ENCODE measurements at places on chromosomes 4 and X. TPM values are rescaled to one million over a fixed set of nuclear protein-coding genes. Genes with fewer than 3 reads are reported as not detected.

Gene SPANXN3
- total RNA-seq = not detected

Gene CASK
- total RNA-seq = 74.1 TPM

Gene POF1B
- 46.8 TPM for total RNA-seq

Gene SHISA3
- total RNA-seq = 0.31 TPM

Gene JCHAIN
- total RNA-seq = 374 TPM

Gene CFP
- 4.3 TPM for total RNA-seq

GRCh38 chrX:71542825-71543224 is 9.9 kb downstream of the OGT start:
- DNase-seq = no peak

DNA sequence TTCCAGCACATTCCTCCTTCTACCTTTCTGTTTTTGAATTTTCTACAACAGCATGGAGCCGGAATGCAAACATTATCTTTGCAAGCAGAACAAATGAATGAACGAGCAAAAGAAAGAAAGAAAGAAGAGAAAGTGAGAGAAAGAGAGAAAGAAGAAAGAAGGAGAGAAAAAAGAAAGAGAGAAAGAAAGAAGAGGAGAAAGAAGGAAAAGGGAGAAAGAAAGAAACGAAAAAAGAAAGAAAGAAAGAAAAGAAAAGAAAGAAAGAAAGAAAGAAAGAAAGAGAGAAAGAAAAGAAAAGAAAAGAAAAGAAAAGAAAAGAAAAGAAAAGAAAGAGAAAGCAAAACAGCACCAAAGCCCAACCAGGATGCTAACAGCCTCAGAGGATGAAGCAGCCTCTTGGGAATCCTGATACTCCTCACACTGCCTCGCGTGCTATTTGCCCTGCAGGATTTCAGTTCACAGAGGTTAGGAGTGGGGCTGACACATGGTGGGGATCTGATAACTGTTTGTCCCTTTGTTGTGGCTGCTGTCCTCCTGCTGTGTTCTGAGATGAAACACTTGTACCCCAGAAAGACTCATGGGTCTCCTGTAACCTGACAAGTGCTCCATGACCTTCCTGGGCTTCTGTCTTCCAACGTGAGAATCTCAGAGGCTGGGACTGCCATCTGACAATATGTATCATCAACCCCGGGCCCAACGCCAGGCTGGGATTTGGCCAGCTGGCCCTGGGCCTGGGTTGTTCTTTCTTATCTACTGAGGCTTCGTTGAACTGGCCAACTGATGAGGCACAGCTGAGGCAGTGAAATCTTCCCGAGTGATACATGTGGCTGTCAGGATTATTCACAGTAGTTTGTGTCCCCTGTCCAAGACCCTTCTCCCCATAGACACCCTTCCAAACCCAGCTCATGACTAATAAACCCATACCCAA is 61.0 kb downstream of the SEPSECS start:
- no peak for DNase-seq

- DNase-seq = no peak
Observed at GRCh38 chr4:185773419-185773818, 38.6 kb downstream of the SORBS2 start.

GRCh38 chr4:117817301-117817700 is 217.0 kb upstream of the NDST3 start:
- DNase-seq = no peak

DNA sequence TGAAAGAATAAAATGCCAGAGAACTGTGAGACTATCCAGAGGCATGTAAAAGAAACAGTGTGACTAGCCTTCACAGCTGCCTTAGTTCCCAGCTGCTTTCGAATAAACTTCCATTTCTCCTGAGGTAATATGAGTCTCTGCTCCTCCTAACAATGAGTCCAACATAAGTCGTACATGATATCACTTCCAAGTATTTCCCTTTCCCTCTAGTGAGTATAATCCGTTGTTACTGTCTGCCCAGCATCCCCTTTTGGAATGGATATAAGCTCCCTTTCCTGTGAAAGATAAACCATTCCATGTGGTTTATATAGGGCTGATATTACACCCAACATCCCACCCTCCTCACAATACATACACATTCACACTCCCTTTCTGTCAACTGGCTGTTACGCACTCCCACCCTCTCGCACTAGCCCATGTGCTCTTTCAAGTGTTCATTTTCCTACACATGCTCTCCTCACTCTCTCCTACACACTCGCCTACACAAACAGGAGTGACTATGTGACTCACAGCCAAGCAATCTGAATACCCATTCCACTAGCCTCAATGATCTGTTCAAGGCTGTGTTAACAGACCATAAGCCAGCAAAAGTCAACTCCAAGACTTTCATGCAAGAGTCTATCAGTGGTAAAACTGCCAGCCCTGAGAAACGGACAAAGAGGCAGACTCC is 5.0 kb downstream of the NAF1 start:
- no peak for DNase-seq

DNA sequence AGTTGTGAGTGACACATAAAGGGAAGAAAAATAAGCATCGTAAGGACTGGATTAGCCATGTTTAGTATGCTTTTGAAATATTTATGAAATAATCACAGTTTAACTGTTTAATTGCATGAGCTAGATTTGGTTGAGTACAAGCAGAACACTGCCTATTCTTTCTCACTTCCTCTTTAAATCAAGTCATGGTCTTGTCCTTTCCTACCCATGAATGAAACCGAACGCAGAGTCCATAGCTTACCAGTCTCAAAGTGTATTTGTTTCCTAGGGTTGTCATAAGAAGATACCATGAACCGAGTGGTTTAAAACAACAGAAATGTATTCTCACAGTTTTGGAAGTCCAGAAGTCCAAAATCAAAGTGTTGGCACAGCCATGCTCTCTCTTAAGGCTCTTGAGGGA is 684.0 kb upstream of the MAGEB2 start:
- no peak for DNase-seq

DNA sequence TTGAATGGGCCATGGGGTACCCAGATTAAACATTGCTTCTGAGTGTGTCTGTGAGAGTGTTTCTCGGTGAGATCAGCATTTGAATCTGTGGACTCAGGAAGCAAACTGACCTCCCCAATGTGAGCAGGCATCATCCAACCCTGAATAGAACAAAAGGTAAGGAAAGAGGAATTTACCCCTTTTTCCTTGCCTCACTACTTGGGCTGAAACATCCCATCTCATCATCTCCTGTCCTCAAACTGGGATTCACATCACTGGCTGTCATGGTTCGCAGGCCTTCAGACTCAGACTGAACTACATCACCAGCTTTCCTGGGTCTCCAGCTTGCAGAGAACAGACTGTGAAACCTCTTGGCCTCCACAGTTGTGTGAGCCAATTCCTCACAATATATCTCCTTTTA is 47.1 kb downstream of the TEC start:
- DNase-seq = no peak

DNA sequence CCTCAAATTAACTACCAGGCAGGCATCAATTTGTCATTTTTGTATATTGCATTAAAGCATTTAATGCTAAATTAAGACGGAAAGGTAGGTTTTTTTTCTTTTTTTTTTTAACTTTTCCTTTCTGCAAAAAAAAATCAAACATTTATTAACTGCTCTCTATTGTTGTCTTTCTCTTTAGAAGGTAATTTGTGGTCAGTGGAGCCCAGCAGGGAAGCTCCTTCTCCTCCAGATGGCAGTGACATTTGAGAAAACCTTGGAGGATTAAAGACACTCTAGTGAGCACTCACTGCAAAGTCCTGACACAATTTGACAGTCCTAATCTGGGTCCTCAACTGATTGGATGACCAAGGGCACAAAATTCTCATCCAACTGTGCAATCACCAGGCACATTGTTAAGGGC is 102.4 kb downstream of the SLIT2 start:
- DNase-seq = no peak

GRCh38 chr4:184432127-184432922 is 42.0 kb downstream of the IRF2 start:
- no peak for DNase-seq

GRCh38 chr4:37872310-37872988 is 18.4 kb upstream of the TBC1D1 start:
- DNase-seq = no peak

DNA sequence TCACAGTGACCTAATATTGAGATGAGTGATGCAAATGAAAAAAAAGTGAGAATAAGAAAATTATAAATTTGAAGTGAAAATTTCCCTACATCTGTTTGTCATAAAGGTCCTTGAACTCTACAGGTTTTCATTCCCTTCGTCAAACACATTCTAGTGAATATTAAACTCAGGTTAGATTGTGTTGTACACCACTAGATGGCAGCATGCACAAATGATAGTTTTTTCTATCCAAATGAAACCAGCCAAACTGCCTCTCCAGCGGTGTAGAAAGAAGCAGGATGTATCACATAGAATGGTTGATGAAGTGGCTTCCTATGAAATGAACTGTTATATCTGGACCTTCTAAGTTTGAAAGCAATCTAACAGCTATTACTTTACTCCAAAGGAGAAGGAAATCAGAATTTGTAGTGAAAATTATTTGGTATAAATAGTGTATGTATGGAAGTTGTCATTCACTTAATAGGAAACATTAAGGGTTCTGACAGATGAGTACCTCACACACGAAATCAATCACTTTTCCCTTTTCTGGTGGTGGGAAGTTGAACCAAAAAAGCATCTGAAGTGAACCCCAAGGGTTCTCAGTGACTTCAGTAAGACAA is 382.7 kb downstream of the UNC5C start:
- peak; percentile 52 for DNase-seq

DNA sequence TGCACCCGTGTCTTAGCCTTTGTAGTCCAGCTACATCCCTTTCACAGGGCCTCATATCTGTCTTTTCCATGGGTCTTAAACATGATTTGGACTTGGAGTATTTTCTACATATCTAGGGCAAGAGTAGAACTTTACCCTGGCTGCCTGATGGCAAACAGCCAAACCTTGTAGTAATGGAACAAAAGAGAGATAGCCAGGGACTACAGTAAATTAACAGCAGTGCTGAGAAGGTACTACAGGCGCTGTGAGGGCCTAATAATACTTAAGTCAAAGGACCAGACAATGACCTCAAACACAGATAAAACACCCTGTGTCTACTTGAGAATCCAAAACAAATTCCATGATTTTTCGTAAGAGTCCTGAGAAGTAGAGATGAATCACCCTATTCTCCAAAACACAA is 111.0 kb upstream of the WDR17 start:
- no peak for DNase-seq

- no peak for DNase-seq
Observed at GRCh38 chr4:169225058-169225751, 45.6 kb downstream of the SH3RF1 start.

- no peak for DNase-seq
Observed at GRCh38 chr4:141375855-141376254, 155.2 kb downstream of the ZNF330 start.

DNA sequence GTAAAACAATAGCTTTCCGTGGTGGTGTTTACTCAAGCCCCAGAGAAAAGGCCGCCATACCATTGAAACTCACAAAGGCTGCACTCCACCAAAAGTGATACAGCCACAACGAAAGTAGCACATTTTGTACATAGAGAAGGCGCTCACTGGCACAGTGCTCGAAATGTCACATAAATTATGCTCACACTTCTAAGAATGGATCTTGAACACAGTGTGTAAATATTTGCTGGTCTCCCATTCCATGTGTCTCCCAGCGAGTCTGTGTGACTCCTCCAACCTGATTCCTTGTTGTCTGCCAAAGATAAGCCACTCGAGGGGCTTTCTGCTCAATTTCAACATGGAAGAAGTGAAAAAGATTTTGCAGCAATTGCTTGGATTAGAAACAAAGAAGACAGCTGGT is 234.0 kb upstream of the VCX3A start:
- DNase-seq = no peak

- DNase-seq = no peak
Observed at GRCh38 chrX:111411983-111412382, at the start of gene DCX. Gene DCX, minus strand, starts transcription at chrX:111412192. Its CDS starts 1,794 bp downstream, at chrX:111410398.

- no peak for DNase-seq
Observed at GRCh38 chrX:130909469-130910136, 6.6 kb upstream of the ENOX2 start.

- no peak for DNase-seq
Observed at GRCh38 chr4:11900359-11900758, 471.7 kb upstream of the HS3ST1 start.

DNA sequence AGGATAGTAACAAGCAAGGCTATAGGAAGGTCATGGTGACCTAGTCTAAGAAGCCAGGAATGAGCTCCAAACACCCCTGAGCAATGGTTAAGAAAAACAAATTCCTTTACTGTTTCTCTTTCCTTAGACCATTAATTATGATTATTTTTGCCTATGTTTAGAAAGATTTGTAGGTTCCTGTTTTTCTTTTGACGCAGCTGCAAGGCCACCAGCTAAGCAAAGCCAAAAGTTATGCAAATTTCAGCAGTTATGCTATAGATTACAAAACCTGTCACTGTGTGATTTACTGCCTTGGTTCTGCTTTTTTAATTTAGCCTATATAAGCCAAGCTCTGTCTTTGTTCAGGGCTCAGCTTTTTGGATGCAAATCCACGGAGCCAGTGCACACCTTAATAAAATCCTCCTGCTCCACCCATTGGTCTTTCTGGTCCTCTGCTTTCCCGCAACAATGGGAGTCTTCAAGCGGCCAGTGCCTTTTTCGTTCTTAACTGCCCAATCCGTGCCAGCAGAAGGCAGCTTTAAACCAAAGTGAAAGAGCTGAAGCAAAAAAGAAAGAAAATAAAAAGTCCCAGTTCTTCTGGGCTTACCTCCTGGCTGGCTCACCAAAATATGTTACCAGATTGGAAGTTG is 1.4 kb upstream of the CEP135 start:
- no peak for DNase-seq

- DNase-seq = no peak
Observed at GRCh38 chr4:170990989-170991589, 822.1 kb upstream of the GALNTL6 start.
